ENCODE measurements at places on chromosomes 4 and X.

DNA sequence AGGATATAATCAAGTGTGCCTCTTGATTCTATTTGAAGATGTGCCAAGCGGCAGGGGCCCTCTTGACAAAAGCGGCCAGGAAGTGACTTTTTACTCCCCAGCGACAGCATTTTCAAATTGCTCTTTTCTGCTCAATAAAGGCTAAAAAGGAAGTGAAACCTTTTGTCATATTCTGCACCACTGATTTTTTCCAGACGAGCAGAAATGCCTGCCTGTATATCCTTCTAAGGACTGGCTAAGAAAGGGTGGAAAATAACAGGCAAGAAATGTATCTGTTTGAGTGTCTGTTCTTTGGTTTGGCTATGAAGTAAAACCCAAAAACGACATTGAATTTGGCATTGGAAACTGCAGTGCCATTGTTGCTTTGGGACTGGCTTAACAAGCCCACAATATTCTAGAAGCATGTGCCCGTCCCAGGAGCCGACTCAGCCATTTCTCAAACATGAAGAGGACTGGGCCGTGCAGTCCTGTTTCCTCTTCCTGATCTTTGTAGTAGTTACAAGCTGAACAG lies 25.4 kb downstream of the TMSB4X start:
- DNase-seq: peak; percentile 60

DNA sequence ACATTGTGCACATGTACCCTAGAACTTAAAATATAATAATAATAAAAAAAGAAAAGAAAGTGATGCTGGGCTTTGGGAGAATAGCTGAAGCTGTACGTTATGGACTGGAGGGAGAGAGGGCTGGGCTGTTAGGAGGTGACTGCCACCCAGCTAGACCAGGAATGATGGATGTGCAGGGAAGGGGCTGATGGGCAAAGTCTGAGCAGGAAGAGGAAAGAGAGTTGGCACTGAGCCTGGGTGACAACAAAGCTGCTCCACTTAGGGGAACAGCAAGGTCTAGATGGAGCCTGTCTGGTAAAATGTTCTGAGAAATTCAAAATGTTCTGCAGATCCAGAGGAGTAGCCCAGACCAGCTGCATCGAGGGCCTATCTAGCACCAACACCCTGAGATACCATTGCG lies 32.3 kb downstream of the MED28 start:
- no peak for DNase-seq

DNA sequence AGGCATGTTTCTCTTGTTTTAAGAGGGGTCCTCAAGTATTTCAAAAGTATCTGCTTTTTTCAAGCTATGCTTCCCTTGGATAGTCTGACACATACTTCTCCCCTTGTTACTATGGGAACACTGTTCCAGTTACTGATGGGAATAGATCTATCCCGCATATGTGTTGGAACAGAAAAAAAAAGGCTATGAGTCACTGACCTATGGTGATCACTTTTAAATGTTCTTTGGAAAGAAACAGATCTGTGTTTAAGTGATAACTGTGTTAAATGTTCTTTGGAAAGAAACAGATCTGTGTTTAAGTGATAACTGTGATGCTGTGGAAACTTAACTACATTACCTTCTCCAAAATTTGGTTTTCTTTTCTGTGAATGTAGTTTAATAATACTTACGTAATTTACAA lies 303.2 kb downstream of the TEX13C start:
- no peak for DNase-seq

GRCh38 chr4:86810847-86811246 lies 38.3 kb downstream of the SLC10A6 start:
- DNase-seq: no peak

- no peak for DNase-seq
Measured at GRCh38 chr4:169226565-169226964, 44.2 kb downstream of the SH3RF1 start.

DNA sequence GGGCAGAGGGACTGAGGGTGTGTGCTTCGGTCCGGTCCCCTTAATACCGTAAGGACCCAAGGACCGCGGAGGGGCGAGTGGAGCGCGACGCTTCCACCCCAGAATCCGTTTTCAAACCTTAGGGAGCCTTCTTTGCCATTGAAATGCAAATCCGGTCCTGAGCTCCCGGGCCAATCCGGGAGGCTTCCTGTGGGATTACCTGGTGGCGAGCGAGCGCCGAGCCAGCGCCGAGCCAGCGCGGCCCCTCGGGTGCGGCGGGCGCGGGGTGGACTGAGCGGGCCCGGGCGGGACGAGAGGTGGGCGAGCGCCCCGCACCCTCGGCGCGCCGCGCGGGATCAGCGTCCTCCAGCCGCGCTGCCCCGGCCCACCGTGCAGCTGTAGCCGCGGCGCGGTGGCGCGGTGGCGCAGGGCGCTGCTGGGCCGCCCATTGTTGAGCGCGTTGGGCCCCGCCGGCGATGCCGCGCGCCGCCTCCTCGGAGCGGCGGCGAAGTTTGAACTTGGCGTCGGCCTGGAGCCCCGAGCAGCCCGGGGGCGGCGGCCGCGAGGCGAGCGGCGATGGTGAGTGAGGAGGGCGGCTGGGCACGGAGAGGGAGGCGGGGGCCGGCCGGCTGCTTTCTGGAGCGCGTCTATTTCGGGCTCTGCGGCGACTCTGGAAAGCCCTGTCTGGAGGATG lies 208.7 kb downstream of the SOWAHB start:
- peak; percentile 3 for DNase-seq

DNA sequence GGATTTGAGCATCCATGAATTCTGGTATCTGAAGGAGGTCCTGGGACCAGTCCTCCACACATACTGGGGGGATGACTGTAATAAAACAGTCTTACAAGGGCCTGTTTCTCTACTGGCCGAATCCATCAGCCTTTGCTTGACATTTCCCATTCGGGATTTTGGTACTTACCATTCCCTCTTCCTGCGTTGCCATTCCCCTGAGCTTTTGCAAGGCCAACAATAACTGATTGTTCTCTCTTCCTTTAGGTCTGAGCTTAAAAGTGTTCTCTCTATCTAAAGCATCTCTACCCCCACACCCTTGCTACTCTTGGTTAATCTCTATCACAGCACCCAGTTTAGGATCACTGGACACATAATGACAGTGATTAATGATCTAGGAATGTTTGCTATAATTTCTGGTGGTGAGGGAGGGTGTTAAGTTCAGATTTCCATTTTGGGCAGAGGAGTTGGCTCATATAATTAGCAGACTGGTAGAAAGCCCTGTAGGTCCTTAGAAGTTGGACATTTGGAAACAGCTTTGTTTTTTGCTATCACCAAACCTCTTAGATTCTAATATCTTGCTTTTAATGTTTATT lies 29.4 kb downstream of the TMA16 start:
- no peak for DNase-seq

DNA sequence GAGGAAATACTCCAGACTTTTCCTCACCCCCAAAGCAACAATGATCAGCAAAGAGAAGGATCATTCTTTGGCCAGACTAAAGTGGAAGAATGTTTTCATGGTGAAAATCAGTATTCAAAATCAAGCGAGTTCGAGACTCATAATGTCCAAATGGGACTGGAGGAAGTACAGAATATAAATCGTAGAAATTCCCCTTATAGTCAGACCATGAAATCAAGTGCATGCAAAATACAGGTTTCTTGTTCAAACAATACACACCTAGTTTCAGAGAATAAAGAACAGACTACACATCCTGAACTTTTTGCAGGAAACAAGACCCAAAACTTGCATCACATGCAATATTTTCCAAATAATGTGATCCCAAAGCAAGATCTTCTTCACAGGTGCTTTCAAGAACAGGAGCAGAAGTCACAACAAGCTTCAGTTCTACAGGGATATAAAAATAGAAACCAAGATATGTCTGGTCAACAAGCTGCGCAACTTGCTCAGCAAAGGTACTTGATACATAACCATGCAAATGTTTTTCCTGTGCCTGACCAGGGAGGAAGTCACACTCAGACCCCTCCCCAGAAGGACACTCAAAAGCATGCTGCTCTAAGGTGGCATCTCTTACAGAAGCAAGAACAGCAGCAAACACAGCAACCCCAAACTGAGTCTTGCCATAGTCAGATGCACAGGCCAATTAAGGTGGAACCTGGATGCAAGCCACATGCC lies 89.7 kb downstream of the TET2 start:
- DNase-seq: no peak

GRCh38 chr4:113355550-113356371 lies 306.3 kb downstream of the ANK2 start:
- peak; percentile 2 for DNase-seq

GRCh38 chrX:49039598-49040375 lies 3.4 kb downstream of the TFE3 start:
- no peak for DNase-seq

- no peak for DNase-seq
Measured at GRCh38 chr4:153209410-153209809, 5.2 kb downstream of the TRIM2 start.

GRCh38 chrX:70332600-70332999 lies 42.7 kb downstream of the KIF4A start:
- no peak for DNase-seq

DNA sequence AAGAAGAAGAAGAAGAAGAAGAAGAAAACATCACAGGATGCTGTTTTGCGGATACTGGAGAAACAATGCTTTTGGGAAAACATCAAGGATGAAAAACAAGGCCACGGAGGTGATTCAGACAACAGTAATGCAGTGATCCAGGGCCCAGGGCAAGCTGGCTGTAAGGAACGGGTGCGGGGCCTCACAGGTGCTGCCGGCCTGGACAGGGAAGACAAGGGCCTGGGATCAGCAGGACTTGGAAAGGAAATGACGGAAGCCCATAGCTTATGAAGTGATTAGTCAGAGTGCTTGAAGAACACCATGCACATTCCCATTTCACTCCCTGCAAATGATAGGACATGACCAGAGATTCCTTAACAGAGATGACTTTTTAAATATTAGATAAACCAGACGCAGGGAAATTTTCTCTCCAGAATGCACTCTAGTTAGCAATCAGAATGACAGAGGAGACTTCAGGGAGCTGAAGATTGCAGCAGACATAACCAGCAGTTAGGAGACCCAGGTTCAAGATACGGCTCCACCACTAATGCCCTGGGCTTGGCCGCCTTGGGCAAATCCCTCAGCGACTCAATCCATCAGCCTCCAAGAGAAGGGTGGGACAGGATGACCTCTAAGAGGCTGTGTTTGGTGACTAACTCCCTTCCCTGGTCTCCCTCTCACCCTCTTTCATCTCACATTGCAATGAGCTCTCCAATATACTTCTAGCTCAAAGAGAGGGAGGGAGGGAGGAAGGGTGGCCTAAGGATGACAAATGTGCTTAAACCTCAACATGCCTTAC lies 54.1 kb downstream of the APBB2 start:
- DNase-seq: no peak

DNA sequence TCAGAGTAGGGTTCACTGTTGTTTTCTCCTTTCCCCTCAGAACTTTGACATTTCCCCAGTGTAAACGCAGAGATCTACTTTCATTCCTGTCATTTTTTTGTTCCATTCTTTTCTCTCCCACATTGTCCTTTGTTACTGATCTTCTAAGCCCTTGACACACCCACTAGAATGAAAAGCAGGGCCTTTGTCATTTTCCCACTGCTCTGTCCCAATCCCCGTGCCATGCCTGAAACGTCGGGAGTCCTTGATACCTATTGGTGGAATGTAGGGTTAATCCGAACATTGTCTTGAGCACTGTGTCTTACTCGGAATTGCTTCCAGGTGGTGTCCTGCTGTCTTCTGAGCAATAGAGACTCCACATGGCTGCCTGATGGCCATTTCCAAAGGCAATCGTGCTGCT lies 887.1 kb upstream of the FRG1 start:
- DNase-seq: no peak

DNA sequence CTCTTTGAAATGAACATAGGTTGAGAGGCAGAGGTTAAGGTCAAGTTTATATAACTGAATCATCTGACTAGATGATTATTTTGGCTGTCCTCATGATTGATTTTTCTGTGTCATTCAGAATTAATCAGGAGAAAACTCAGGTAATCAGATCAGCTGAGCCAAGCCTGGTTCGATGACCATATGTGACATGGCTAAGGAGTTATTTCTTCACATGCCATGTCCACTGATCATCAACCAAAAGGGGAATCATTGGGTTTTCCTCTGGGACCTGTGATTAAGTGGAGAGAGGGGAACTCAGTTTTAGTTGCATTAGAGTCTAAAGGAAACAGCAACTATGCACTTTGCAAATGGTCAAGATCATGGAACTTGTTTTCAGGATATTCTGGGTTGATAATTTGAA lies 20.3 kb upstream of the PACRGL start:
- DNase-seq: no peak

DNA sequence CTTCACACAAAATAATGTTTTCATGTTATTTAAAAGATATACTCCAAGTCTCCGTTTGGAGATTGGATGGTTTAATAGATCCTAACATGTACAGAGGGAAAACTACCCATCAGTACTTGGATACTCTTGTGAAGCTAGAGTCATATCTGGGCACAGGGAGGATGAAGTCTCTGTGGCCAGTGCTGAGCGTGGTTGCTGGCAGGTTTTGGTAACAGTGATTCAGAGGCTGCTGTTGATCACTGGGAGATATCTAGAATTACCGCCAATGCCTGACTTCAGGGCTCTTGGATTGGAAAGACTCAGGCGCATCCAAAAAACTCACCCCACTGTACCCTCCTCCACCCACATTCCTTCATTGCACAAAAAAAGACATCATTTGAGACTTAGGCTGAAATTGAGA lies 107.2 kb upstream of the PGRMC2 start:
- no peak for DNase-seq

DNA sequence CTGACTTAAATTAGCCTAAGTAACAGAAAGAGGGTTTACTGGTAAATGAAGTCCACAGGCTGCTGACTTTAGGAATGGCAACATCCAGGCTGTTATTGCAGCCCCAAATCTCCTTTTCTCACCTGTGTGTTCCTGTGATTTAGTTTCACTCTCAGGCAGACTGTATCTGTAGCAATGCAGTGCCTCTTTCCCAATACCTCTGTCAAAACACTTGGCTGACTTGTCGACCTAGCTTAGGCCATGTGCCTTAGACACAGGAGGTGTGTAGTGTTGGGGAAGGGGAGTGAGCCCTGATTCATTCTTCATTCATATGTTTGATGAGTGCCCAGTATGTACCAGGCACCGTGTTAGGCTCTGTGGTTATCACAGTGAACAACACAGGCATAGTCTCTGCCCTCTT lies 46.9 kb downstream of the JADE3 start:
- DNase-seq: no peak

- no peak for DNase-seq
Measured at GRCh38 chrX:17471861-17472260, 96.9 kb downstream of the NHS start.

DNA sequence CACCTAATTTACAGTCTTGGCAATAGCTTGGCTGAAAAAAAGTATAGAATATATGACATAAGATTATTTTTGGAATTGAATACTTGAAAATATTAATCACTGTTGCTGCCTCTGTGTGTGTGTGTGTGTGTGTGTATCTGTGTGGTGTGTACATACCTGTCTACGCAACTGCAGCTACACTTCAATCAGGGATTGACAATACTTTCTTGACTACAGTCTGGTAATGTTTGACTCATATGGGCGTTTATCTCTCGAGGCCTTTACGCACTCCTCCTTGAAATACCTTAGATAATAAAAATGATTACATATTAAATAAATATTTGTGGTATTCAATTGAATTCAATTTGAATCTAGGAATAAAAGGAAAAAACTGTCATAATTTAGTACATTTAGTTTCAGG lies 565.2 kb downstream of the PCDH18 start:
- no peak for DNase-seq

- DNase-seq: no peak
Measured at GRCh38 chr4:2800691-2801596, 8.1 kb downstream of the SH3BP2 start.

All from stimulated activated naive CD4-positive, alpha-beta T cell (primary cell).